CD4-positive, alpha-beta memory T cell (primary cell): ENCODE measurements at places on chromosomes 2 and 18.

- DNase-seq = no peak
Observed at GRCh38 chr2:84717302-84717701, 163.6 kb downstream of the TRABD2A start.

- DNase-seq = no peak
Observed at GRCh38 chr2:66930339-66931220, 466.6 kb upstream of the ETAA1 start.

DNA sequence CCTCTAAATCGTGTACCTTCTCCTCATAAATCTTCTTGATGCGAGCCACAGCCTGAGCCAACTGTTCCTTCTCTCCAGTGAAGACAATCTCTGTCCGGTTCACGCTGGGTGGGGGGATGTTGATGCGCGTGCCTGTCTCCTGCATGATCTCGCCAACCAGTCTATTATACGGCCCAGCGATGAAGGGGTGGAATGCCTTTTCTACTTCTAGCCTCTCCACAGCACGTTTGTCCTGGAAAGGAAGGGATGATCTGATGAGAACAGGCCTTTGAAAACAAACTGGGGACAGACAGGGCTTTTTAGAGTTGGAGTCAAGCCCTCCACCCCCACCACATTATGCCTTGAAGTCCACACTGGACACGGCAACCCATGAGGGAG, 59.3 kb downstream of the HDLBP start:
- DNase-seq = no peak

- DNase-seq = no peak
Observed at GRCh38 chr2:172843266-172843582, 107.6 kb downstream of the RAPGEF4 start.

DNA sequence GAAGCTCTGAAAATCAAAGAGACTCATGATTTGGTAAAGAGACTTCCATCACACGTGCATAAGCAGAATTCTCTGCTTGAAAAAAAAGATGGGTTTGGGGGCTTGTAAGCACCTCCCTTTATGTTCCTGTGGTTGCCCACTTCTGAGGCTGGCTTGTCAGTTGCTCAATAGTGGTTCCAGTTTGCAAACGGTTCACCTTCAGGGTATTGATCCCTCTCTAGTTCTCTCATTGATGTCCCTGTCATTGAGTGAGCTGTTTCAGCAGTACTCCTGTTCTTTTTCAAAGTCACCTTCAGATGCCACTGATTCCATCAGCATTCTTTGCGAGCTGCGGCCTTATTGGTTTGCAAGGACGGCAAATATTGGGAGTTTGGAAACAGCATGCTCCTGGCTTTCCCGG, 17.1 kb upstream of the YWHAQ start:
- no peak for DNase-seq

DNA sequence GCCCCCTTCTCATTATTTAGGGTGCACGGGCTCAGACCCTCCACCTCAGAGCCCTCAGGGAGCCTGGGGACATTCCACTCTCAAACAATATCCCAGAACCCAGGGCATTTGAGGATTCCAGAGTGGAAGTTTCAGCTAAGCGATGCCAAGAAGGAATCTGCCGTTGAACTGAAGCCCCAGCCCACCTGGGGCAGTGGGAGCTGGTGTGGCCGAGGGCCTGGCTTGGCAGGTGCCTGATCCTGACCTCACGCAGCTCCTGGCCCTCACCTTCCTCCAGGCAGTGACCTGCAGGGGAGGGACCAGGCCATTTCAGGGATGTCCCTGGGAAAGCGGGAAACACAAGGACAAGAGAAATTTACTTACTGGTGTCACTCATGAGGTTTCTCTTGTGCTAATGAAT, 58.2 kb downstream of the ACKR3 start:
- no peak for DNase-seq

DNA sequence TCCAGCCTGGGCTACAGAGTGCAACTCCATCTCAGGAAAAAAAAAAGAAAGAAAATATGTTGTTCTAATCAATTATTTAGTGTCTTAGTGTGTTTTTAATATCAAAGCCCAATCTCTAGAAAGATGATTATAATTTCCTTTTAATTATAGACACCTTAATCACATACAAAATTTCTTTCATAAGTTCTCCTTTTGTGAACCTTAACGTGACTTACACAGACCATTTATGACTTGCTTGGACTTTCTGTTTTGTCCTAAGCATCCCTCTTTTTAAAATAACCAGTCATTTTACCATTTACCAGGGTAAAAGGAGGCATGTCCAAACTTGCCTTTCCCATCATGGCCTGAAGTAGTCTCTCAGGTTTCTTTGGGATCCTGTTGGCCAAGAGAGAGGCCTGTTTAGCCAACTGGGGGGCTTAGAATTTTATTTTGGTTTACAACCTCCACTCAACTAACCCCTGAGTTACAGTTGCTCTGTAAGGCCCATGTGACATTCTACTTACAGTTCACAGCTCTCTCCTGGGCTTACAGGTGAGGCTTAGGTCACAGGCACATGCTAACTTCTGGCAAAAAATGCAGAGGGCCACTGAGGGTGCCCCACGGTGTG, 23.9 kb upstream of the GPR155 start:
- no peak for DNase-seq

DNA sequence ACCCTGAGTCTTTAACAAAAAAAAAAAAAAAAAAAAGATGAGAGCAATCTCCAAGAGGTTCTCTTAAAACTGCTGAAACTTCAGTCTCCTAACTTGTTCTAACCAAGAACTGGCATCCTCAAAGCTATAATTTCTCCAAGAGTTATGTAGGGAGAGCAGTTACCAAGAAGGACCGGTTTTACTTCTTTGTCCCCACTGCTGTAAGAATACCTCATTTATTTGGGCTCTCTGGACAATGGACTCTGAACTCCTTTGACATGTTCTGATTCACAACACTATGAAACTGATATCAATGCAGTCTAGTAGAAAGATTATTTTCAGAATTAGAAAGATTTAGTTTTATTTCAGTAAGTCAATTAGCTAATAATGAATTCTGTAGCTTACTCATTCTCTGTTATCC, 84.5 kb upstream of the DTNB start:
- no peak for DNase-seq
